CD4-positive, alpha-beta T cell treated with Interleukin-6 for 4 hours (primary cell): ENCODE measurements at places on chromosomes 6 and 20.
A peak's percentile ranks its signal among the peaks of the same experiment; 100 is the strongest.

GRCh38 chr20:7650086-7650879 is 290.0 kb downstream of the HAO1 start:
- no peak for DNase-seq

DNA sequence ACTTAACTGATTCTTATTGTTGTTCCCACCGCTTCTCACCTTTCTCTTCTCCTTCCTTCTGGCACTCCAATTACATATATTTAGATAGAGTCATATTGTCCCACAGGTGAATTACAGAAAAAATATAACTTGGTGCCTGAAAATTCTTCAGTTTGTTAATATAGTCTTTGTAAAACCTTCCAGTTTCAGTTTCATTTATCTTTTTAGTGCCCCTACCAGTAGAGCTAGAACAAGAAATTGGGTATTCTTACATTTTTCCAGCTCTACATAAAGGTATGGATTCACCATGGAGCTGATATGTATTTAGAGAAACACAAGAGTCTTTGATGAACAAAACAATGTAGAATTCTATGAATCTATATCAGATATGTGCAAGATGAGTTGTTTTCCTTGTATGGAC is 10.7 kb downstream of the MANEA start:
- DNase-seq: no peak

DNA sequence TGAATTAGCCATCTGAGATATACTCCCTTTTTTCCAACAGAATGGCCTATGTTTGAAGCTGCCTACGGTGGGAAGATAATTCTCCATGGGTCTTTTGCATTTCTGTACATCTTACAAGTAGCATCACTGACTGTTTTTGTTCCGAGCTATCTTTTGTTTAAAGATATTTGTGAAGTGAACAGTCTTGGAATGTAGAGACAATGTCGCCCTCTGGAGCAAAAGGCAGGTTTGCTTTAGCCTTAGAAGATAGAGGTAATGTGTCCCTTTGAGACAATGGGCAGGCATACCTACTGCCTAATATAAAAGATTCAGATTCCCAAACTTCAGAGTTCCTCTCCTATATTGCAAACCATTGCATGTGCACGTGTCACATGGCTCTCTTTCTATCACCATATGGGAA is 347.8 kb upstream of the CNR1 start:
- DNase-seq: no peak

GRCh38 chr6:18284261-18284660 is 19.9 kb upstream of the DEK start:
- no peak for DNase-seq

- DNase-seq: no peak
Measured at GRCh38 chr20:40686434-40686882, 2.6 kb downstream of the MAFB start.

DNA sequence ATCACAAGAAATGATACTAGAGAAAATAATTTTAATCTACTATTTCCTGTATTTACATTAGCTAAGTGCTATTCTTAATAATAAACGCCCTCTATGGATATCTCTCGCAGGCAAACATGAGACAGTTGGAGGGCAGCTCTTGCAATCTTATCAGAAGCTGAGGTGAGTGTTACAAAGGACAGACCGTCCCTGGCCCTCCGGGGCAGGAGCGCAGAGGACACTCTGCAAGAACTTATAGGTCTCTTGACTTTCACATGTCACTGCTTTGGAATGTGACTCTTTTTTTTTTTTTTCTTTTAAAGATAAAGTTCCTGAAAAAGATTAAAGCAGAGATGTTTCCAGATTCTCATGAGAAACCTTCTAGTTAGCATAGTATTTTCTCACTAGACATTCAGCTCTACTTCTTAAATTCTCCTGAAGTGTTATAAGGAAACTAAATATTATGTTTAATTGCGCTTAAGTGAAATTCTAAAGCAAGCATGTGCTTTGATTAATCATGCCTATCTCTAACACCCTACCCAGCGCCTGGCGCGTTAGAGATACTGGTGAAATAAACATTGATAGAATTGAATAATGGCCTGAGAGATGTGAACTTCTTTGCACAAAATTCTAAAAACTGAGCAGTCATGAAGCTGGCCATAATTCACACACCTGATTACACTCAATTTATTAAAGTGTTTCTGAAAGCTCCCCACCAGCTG is 57.4 kb downstream of the SYTL3 start:
- DNase-seq: no peak

GRCh38 chr6:158743033-158743651 is 76.0 kb downstream of the EZR start:
- no peak for DNase-seq

- peak; percentile 37 for DNase-seq
Measured at GRCh38 chr20:50346374-50347283, 156.0 kb downstream of the CEBPB start.

GRCh38 chr6:151100326-151100725 is 139.4 kb upstream of the AKAP12 start:
- no peak for DNase-seq

DNA sequence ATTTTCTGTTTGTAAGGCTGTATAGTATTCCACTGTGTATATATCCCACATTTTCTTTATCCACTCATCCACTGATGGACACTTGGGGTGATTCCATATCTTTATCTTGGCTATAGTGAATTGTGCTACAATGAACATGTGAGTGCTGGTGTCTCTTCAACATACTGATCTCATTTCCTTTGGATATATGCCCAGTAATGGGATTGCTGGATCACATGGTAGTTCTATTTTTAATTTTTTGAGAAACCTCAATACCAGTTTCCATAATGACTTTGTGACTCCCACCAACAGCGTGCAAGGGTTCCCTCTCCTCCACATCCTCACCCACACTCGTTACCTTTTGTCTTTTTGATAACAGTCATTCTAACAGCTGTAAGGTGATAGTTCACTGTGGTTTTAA is 166.0 kb downstream of the ARHGAP18 start:
- DNase-seq: no peak

DNA sequence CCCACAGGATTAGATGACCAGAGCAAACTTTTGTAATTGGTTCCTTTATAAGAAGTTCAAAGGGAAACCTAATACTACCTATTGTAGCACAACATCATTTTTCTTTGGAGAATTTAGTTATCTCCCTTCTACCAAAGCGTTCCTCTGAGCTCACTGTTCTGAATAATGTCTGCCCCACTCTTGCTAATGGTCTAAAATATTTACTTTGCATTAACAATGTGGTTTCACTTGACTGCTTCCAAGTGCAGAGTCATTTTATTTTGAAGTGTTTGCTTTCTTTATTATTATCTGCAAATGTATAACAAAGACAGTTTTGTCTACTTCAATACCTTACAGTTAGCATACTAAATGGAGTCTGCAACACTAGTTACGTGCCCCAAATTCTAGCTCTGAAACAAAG is 15.0 kb downstream of the TRAPPC3L start:
- DNase-seq: no peak

DNA sequence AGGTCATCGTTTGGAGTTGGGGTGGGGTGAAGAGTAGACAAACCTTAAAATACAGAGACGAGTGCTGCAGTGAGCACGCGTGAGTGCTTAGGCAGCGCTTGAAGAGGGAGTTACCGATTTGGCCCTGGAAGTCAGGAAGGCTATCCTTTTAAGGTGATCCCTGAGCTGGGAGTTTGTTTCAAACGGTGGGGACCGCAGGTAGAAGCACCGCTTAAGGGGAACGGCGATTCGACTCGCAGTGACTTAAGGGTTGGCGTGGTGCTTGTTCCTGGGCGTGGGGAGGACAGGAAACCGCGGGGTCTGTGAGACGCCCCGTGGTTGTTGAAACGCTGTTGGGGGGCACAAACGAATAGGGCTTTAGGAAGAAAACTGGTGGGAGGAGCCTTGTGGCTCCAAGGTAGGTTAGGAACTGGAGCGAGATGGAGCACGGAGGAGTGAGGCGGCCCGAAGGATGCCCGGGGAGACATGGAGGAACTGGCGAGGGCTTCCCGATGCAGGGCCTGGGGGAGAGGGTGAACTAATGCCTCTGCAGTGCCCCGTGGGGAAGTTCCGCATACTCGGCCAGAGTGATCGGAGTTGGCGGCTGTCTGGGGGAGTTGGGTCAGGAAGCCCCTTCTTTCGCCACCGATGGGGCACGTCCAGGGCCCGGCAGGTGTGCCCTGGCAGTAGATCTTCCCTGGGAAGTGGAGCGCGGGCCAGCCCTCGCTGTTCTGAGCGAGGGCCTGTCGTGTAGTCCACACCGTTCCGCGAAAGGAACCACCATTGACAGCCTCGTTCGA is 1.3 kb upstream of the CDYL start:
- DNase-seq: peak; percentile 33

DNA sequence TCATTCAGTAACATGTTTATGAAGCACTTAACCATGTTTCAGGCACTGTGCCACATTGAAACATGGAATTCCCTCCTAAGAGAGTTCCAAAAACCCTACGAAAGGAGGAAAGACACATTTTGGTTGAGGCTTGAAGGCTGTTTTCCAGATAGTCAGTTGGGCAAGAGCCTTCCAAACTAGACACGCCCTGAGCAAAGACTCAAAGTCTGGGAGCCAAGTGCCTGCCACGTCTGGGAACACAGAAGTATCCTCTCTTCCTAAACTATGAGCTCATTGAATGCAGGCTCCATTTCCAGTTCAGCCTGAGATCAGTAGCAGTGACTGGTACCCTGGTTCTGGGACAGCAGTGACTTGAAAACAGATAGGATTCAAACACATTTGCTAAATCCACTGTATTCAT is 74.5 kb upstream of the FAM8A1 start:
- DNase-seq: no peak

- no peak for DNase-seq
Measured at GRCh38 chr6:126015863-126016262, 29.5 kb downstream of the TRMT11 start.

DNA sequence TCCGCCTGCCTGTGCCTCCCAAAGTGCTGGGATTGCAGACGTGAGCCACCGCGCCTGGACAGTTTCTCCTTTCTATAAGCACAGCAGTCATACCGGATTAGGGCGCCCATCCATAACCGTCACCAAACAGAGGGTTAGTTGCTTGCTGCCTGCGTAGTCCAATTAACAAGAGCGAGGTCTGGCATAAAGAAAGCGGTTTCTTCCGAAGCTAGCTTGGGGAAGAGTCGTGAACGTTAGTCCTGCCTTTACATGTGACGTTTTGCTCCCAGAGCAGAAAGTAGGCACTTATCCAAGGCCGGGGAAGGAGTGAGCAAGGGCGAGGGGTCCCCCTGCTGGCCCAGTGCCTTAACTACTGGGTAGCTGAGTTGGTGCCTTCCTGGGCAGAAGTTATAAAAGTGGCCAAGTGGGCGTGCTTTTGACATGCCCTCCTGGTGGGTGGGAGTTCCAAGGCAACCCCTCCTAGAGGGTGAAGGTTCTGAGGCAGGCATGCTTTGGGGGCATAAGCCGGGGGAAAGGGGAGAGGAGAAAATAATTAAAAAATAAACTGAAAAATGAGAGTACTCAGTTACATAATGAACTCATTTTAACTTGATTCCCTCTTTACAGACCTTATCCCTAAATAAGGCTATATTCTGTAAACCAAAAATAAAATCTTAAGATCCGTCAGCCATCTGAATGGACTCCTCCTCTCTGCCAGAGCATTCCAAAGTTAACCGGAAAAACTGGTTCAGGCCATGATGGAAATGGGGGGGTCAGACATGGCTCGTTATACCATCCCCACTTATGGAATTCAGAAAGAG is 88.0 kb downstream of the FAM217A start:
- peak; percentile 74 for DNase-seq

DNA sequence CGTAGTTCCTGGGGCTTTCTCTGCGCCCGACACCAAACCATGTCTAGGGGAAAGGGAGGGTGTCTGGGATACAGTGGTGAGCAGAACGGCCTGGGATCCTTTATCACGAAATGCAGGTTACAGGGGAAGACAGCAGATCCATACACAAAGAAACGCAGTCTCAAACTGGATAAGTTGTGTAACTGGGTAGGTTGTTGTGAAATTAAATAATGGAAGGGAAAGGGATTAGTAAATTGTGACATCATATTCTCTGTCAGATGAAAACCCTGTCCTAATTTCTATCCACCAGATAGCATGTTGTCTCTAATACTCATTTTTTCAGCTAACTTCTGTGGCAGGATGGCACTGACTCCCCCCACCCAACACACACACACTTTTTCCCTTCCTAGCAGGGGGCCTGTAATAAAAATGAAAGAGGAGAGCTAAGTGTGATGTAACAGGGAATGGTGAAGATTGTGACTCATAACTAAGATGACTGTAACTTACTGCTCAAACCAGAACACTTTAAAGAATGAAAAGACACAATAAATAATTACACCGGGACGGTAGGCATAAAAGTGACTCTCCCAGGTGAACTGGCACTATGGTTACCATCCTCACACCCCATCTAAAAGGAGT is 769 bp upstream of the TRPC4AP start:
- no peak for DNase-seq

DNA sequence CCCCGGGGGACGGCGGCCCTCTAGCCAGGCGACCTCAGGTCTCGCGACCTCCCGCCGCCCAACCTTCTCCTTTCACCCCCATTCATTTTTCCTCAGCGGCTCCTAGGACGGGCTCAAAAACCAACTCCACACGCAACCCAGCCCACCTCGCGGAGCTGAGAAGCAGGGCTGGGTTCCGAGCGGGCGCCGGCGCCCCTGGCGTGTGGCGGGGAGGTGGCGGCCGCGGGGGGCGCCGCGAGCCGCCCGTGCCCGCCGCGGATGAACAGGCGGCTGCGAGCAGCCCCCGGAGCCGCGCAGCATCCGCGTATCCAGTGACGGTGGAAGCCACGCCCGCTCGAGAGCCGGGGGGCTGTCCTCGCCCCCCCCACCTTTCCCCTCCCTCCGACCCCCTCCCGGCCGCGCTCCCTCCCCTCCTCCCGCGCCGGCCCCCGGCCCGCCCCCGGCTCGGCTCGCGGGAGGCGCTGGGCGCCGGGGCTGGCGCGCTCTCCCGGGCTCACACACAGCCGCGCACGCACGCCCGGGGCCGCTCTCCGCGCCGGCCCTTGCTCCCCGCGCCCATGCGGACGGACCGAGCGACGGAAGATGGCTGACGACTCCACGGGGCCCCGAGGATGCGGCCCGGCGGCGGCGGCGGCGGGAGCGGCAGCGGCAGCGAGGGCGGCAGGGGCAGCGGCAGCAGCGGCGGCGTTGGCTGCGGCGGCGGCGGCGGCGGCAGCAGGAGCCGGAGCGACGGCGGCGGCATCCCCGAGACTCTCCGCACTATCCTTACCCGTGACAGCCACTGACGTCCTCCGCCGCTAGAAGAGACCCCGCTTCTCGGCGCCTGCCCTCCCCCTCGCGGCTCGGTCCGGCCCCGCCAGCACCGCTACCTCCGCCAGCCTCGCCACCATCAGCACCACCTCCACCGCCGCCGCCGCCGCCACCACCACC is at the start of gene SOBP:
TSS of gene SOBP (plus strand) at position 482 of the 930 bp plus-strand sequence. CDS start 500 bp downstream, outside the sequence.
- peak; percentile 44 for DNase-seq
